Stimulated activated CD4-positive, alpha-beta T cell treated with anti-CD3 and anti-CD28 coated beads, Interleukin-1b, Interleukin-23, amount 100 ng/mL, for 24 hours (primary cell): ENCODE measurements at places on chromosomes 3 and 15.
A peak's percentile ranks its signal among the peaks of the same experiment; 100 is the strongest.

- DNase-seq: no peak
Observed at GRCh38 chr3:52248816-52249547, 3.4 kb downstream of the PPM1M start.

DNA sequence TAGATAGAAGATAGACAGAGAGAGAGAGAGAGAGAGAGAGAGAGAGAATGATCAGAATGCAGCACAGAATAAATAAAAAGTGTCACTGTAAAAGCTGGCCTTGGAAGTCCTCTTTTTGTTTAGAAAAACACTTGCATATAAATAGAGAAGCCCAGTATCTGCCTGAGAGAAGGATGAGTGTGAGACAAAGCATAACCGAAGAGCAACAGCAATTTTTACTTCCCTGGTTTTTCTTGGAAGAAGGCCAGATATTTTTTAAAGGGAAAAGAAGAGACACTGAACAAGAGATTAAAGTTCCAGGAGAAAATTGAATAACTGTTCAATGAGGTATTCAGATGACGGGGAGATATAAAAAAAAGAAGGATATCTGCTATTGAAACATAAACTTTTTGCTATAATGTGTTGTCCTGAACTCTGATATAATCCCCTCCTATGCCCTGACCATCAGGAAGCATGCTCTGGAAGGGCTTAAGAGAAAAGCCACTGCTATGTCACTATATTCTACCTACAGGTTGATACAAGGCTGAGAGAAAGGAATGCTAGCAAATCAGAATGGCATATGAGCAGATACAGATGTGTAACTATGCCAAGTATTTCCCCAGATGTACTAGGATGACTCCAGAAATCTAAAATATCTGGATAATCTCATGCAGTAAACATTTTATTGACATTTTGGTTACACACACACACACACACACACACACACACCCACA lies 358.9 kb downstream of the RBMS3 start:
- no peak for DNase-seq

DNA sequence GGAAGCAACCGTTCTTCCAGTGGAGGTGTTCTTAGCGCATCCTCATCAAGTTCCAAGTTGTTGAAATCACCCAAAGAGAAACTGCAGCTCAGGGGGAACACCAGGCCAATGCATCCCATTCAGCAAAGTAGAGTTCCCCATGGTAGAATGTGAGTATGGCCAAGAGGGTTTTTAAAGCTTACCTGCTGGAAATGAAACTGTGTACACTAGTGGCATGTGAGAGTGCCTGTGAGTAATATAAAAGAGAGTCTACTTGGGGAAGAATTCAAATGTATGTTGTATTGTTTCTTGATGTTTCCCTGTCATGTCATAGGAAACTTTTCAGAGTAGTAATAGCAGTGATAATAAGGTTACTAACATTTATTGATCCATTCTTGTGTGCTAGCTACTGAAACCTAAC lies 43.3 kb downstream of the PSMD6 start:
- DNase-seq: no peak

GRCh38 chr15:48477795-48478360 lies 146.6 kb downstream of the DUT start:
- no peak for DNase-seq

GRCh38 chr3:30578479-30578878 lies 27.9 kb upstream of the TGFBR2 start:
- no peak for DNase-seq

DNA sequence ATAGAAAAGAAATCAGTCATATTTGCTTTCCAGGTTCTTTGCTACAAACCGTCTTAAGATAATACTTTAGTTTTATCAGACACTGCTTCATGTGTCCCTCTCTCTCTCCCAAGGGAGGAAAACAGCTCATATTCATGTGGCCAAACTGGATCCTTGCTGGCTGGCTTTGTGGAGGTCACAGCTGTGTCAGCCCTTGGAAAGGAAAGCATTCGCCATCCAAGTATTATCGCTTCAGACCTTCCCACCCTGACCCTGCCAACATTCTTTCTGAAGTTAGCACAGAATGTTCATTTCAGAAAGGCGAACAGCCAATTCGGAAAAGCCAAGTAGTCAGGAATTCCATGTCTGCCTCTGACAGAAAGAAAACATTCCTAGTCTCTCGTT lies 213.6 kb downstream of the FEZF2 start:
- no peak for DNase-seq

DNA sequence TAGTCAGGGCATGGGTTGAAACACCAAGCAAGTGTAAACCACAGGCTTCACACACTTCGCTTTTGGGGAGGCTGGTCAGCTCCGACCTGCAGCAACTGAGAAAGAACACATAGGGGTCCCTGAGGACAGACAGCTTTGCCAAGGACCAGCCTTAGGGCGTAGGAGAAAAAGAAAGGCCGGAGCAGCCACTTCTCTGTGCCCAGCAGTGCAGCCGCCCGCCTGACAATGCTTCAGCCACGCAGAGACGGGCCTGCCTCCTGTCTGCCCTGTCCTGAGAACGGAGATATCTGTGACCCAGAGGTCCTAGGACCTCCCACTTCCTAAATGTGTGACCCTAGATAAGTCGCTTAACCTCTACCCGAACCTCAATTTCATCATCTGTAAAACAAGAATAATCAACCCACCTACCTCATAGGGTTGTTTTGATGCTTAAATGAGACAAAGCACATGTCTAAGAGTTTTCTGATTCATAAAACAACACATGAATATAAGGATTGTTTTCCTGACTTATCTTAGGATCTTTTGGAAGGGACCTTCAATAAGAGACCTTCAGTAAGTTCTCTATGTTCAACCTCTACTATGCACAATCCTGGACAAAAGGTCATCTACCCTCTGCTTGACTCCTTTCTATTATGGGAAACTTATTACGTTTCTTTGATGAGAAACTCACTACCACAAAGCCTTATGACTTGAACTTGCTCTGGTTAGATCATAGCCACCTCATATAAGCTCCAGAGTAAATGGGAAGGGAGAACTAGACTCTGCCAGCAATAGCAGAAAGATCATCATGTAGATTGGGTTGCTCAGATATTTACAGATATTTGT lies 32.9 kb upstream of the RFTN1 start:
- no peak for DNase-seq

- DNase-seq: no peak
Observed at GRCh38 chr3:169759256-169759655, 5.6 kb downstream of the TERC start.

DNA sequence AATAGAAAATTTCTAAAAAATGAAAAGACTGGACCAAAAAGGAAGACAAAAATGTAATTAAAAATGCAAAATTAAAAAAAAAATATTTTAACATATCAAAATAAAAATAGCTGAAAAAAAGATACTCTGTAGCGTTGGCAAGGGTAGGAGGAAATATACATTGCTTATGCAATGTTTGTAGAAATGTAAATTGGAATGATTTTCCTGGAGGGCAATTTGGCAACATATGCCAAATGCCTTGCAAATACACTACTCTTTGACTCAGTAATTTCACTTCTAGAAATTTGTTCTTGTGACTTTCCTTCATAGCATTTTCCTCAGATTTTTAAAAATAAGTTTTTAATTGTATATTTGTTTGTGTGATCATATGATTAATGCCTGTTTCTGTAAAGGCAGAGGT lies 296.6 kb downstream of the ZNF621 start:
- DNase-seq: no peak

DNA sequence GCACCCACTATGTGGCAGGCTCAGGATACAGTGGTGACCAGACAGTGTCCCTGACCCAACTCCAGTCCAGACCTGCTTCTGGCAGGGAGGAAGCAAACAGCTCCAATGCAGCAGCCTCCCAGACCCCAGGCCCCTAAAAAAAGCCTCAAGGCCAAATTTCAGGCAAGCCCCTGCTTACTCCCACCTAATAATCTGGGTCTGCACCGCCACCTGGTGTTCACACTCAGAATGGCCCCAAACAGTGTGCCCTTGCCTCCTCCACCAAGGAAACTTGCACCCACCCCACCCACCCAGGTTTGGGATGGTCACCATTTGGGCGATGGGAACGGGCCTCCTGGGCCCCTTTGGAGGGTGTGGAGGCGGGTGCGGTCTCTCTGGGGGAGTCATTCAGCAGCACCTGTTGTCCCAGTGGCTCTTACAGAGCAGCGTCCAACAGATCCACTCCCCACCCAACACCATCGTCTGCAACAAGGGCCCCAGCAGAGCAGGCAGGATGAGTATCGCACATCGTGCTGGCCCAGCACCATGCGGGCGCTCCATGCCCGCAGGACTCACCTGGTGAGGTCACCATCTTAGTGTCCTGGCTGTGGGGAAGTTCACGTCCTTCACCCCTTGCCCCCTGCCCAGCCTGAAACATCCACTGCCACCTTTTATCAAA lies 17.3 kb downstream of the C3orf18 start:
- DNase-seq: peak; percentile 45

- DNase-seq: no peak
Observed at GRCh38 chr3:98038876-98039275, 3.8 kb upstream of the GABRR3 start.

DNA sequence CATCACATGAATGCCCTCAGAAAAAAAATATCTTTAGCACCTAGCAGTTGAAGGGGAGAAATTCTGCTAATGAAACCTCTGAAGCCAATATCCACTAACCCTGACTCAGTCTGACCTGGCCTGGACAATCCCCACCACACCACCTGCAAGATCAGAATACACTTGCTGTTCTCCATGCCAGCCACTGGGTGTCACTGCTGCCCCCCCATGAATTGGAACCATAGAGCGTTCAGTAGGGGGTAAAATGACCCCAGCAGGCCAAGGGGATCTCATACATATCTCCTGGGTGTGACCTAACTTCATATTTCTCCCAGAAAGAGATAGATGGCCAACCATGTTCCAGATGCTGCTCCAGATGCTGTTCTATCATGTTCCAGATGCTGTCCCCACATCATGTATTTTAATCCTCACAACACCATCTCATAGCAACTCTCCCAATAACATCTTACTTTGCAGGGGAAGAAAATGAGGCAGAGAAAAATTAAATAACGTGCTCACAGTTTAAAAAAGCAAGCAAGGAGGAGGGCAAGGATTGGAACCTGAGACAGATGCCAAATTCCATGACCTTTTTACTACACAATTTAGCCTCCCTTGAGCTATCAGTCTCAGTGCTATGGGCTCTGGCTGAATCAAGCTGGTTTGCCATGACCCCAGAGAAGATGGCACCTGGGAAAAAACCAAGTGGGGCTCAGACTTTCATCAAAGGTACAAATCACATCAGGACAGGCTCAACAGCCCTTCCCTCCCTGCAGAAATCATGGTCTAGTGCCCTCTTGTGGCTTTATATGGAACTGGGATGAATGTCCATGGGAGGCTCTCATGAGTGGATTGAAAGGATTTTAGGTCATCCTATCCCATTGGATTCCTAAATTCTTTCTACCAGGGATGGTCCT lies 12.4 kb downstream of the NTRK3 start:
- no peak for DNase-seq

GRCh38 chr3:150540991-150541390 lies 5.3 kb downstream of the SERP1 start:
- DNase-seq: no peak

DNA sequence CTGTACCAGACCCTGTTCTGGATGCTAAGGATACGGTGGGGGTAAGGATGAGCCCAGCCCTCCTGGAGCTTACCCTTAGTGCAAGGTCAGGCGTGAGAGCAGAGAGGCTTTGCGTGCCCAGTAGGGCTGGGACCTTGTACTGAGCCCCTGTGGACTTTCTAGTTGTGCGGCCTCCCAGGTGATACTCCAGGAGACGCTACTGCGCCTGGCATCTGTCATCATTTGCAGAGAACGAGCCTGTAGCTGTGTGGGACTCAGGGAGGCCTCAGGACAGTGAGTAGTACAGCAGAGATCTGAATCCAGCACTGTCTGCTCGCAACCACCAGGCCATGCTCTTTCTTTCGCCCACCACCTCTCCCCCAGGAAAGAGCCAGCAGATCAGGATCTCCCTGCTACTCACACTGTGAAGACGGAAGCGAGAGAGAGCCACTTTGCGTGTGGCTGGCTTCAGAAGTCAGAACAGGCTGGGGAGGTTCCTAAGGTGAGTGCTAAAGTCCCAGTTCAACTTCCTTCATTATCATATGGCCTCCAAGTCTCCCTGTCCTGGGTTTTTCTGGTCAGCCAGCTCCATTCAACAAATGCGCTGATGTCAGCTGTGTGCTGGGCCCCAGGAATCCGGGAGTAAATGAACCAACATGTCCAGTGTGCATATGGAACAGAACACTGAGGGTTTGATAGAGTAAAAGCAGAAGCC lies 38.2 kb upstream of the ITGA11 start:
- no peak for DNase-seq

GRCh38 chr15:40830884-40831283 lies 2.4 kb upstream of the PPP1R14D start:
- DNase-seq: no peak

DNA sequence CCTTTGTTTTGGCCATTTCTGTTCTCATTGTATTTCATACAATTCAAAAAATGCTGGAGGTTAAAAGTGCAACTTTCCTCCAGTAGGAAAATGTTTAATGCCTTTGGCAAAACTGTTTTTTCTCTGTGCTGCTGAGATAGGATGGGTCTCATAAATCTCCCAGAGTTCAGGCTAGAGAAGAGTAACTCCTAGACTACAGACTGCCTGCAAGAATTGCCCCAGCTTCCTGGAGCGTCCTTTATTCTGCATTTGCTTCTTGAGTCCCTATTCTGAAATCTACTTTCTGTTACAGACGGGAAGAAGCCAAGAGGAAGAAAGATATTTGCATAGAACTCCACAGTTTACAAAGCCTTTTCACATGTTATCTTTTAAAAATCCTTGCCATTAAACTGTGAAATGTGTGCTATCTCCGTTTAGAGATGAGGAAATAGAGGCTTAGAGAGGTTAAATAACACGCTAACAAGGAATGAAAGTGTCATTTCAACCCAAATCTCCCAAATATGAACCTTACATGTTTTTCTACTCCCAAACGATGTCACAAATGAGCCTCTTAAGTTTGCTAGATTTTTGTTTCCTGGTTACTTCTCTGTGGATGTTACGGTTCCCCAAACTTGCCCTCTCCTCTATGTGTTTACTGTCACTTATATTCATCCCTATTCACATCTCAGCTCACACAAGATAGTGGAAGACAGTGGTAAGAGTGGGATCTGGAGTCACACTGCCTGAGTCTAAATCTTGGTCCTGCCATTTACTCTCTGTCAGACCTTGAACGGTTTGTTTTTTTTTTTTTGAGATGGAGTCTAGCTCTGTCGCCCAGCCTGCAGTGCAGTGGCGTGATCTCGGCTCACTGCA lies 17.4 kb downstream of the NANOGP8 start:
- DNase-seq: no peak

DNA sequence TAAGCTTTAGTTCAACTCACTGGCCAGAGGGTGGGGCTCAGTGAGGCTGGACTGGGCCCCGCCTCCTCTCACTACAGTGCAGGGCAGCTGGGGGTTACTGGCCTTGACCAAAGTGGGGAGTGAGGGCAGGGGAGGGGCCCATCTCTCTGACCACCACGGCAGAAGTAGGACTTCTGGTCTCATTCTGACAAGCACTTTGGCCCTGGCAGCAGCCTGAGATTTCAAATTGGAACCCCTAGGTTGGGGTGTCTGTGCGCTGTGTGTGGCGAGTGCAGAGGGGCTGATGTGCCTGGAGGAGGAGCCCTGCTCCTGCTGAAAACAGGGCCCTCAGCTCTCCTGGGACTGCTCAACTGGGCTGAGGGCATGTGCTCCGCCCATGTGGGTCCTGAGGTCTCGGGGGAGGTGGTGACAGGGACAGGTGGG lies 60.3 kb upstream of the RPL32 start:
- no peak for DNase-seq
